ENCODE measurements at places on chromosomes 12 and 14.

GRCh38 chr14:83638748-83639504 lies 1891.0 kb upstream of the FLRT2 start:
- no peak overlapping the region for H3K27ac ChIP-seq
- H3K4me3 ChIP-seq = no peak overlapping the region
- DNase-seq = no peak
- H3K36me3 ChIP-seq = no peaks in the 10 kb centered on the region

DNA sequence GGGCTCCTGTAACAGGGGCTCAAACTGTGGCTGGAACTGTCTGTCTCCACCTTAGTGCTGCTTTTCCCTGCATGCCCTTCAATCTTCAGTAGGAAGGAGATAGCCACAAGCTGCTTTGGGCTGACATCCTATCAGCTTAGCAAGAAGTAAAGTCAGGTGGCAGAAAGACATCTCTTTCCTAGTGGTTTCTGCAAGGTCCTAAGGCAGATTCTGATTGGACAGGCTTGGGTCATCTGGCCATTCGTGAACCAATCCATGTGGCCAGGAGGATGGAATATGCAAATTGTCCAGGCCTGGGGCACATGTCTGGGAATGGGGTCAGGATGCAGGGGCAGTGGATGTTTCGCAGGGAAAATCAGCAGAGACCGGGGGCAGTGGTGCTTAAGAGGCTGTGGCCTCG lies 5.2 kb downstream of the RITA1 start:
- no peak overlapping the region for H3K4me3 ChIP-seq
- H3K36me3 ChIP-seq = peaks cover 3% of the 10 kb centered on the region
- no peak overlapping the region for H3K27ac ChIP-seq
- peaks cover 21% of the 10 kb centered on the region for H3K4me1 ChIP-seq
- peak; percentile 45 for DNase-seq
- H3K27me3 ChIP-seq = no peaks in the 10 kb centered on the region

DNA sequence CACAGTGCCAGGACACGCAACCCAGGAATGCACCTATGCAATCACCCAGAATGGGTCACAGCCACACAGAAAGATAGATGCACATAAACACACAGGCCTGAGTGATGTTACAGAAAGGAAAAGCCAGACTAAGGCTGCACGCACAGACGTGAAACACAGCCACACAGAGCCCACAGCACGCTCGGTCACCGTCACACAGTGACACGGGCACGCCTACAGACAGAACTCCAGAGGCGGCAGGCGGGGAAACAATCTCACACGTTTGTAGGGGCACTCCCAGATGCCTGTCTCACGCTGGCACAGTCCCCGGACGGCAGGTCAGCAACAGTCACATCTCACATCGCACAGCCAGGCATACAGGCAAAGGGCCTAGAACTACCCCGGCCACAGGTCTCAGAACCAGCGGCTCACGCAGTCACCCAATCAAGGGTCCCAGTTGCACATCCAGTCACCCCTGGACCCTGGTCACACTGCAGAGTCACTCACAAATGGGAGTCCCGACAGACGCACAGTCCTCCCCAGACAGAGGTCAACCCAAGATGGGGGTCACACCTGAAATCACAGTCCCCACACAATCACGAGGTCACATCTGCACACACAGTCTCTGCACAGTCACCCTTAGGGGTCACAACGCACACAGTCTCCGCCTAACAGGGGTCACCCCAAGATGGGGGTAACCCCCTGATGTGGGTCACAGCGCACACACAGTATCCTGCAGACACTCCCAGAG lies 790 bp downstream of the SSH1 start:
- H3K27me3 ChIP-seq = no peaks in the 10 kb centered on the region
- peak; percentile 88 for DNase-seq
- peaks cover 54% of the 10 kb centered on the region for H3K4me1 ChIP-seq

DNA sequence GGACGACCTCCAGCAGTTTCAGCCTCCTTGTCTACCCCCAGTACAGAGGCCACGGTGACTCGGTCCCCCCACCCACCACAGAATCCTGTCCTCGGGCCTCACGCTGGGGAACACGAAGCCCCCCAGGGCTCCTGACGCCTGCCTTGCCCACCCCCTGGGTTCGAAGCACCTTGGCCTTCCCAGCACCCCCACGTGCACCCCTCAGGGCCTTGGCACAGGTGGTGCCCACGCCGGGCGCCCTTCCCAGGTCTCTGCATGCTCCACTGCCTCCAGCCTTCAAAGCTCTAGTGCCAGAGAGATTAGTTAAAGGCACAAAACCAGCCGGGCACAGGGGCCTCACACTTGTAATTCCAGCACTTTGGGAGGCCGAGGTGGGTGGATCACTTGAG lies 61.8 kb downstream of the NOC4L start:
- DNase-seq = no peak
- H3K27me3 ChIP-seq = peaks cover 26% of the 10 kb centered on the region
- H3K27ac ChIP-seq = no peak overlapping the region
- H3K36me3 ChIP-seq = no peaks in the 10 kb centered on the region
- H3K4me1 ChIP-seq = no peaks in the 10 kb centered on the region

- peak overlapping the region; percentile 98 for H3K27ac ChIP-seq
- no peaks in the 10 kb centered on the region for H3K27me3 ChIP-seq
- no peaks in the 10 kb centered on the region for H3K36me3 ChIP-seq
- peak; percentile 76 for DNase-seq
- H3K4me1 ChIP-seq = peaks cover 42% of the 10 kb centered on the region
- no peak overlapping the region for H3K4me3 ChIP-seq
Observed at GRCh38 chr14:68683326-68683725, 109.5 kb downstream of the ZFP36L1 start.

- H3K27me3 ChIP-seq = no peaks in the 10 kb centered on the region
- no peak overlapping the region for H3K27ac ChIP-seq
- no peaks in the 10 kb centered on the region for H3K36me3 ChIP-seq
Observed at GRCh38 chr12:6376079-6376869, 911 bp upstream of the SCNN1A start.

DNA sequence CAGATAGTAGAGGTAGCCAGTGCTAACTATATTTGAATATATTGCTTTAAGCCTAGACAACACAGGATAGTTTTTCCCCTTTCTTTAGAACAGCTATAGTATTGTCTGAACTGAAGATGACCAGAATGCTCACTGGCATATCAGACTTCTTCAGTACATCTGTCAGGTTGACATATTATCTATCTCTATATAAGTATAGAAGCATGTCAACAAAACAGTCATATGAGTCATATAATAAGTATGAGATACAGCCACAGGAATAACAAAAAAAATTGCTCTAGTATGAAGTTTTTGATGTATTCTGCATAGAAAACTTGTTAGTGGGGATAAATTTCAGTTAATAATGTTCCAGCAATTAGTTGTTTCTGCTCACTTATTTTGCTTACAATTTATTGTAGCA lies 767.7 kb downstream of the LRFN5 start:
- DNase-seq = no peak
- H3K4me3 ChIP-seq = no peak overlapping the region
- no peaks in the 10 kb centered on the region for H3K4me1 ChIP-seq
- no peak overlapping the region for H3K27ac ChIP-seq

GRCh38 chr14:22386924-22387775 lies 201.9 kb downstream of the DAD1 start:
- peaks cover 3% of the 10 kb centered on the region for H3K27me3 ChIP-seq
- H3K4me1 ChIP-seq = peaks cover 18% of the 10 kb centered on the region
- H3K27ac ChIP-seq = no peak overlapping the region
- no peaks in the 10 kb centered on the region for H3K36me3 ChIP-seq
- no peak overlapping the region for H3K4me3 ChIP-seq
- peak; percentile 39 for DNase-seq

Measured in astrocyte (in vitro differentiated cells and primary cell).